ENCODE measurements at places on chromosomes 4 and X. TPM values are rescaled to one million over a fixed set of nuclear protein-coding genes. Genes with fewer than 3 reads are reported as not detected.

DNA sequence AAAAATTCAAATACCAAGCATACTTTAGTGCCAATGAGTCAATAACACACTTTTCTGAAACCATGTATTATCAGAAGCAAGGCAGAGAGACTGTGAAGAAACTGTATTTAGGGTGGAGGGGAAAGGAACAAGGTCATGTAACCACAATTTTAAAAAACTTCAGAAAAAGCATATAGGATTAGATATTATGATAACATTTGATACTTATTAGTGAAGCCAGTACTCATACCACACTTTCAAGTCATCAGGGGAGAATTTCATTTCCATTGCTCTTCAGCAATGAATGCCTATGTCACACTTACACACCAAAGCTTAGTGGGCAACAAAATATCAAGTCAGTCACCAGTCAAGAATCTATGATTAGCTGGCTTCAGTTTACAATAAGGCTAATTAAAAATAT is 602.2 kb downstream of the IL15 start:
- no peaks in the 10 kb centered on the region for H3K36me3 ChIP-seq
- H3K27me3 ChIP-seq, result no peaks in the 10 kb centered on the region
- no peak overlapping the region for H3K27ac ChIP-seq
- DNase-seq, result no peak
- H3K4me1 ChIP-seq, result no peaks in the 10 kb centered on the region

- no peak for DNase-seq
- H3K4me3 ChIP-seq, result no peak overlapping the region
- H3K36me3 ChIP-seq, result no peaks in the 10 kb centered on the region
- no peaks in the 10 kb centered on the region for H3K4me1 ChIP-seq
Observed at GRCh38 chrX:153537526-153538295, 20.3 kb downstream of the ATP2B3 start.

GRCh38 chr4:147984065-147984777 is 252.3 kb downstream of the ARHGAP10 start:
- peak; percentile 46 for DNase-seq
- H3K4me3 ChIP-seq, result no peak overlapping the region
- no peaks in the 10 kb centered on the region for H3K4me1 ChIP-seq
- H3K27me3 ChIP-seq, result no peaks in the 10 kb centered on the region
- no peaks in the 10 kb centered on the region for H3K36me3 ChIP-seq
- peak overlapping the region; percentile 4 for H3K27ac ChIP-seq

- no peaks in the 10 kb centered on the region for H3K4me1 ChIP-seq
- peak; percentile 90 for DNase-seq
Observed at GRCh38 chr4:1351854-1352566, 5.0 kb downstream of the UVSSA start.

DNA sequence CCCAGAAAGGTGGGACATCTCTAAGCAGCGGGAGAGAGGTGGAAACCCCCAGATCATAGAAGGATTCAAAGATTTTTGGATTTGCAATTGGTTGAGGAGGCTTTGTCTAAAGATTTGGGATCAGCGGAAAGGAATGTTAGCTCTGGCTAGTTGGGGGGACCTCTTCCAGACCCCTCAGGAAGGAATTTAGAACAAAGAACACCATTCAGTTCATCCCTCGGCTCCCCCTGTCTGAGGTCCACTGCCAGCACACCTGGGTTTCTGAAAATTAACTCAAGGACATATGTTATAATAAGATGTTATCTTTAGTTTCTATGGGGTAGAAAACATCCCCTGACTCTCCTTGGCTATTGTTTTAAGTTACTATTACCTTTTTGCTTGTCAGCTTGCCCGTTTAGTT is 163.6 kb downstream of the CEP135 start:
- H3K4me1 ChIP-seq, result no peaks in the 10 kb centered on the region
- no peak overlapping the region for H3K27ac ChIP-seq
- H3K4me3 ChIP-seq, result no peak overlapping the region
- no peak for DNase-seq
- H3K27me3 ChIP-seq, result no peaks in the 10 kb centered on the region

The ZDHHC15 gene
- 4.8 TPM for total RNA-seq

The AMBN gene
- not detected for total RNA-seq

The PRDM8 gene
- total RNA-seq, result 3.6 TPM

Measured in aorta (tissue), 5 donors.